ENCODE measurements at places on chromosomes 3 and 15. TPM values are rescaled to one million over a fixed set of nuclear protein-coding genes. Genes with fewer than 3 reads are reported as not detected.

The ABHD10 gene
- 51.6 TPM for total RNA-seq

The PLD1 gene
- total RNA-seq = 29.8 TPM

The C15orf61 gene
- total RNA-seq = 8.6 TPM

The EDC3 gene
- total RNA-seq = 23.4 TPM

The FOXL2 gene
- not detected for total RNA-seq

The CAPN3 gene
- 121 TPM for total RNA-seq

The GHSR gene
- not detected for total RNA-seq

The CAMK1 gene
- total RNA-seq = 29.7 TPM

The SLC28A2 gene
- total RNA-seq = 0.23 TPM

The LRRC28 gene
- total RNA-seq = 47.0 TPM

The NME9 gene
- 1.6 TPM for total RNA-seq

The CCDC9B gene
- 6.3 TPM for total RNA-seq

The ACP3 gene
- total RNA-seq = 79.9 TPM

The P2RY14 gene
- 1.1 TPM for total RNA-seq

The LNP1 gene
- 5.1 TPM for total RNA-seq

The MAP3K13 gene
- total RNA-seq = 43.4 TPM

The ZNF621 gene
- 16.9 TPM for total RNA-seq

The SCAMP2 gene
- 56.7 TPM for total RNA-seq

The ZNF502 gene
- 8.0 TPM for total RNA-seq

The WNT5A gene
- total RNA-seq = 84.9 TPM
